Glutamatergic neuron (in vitro differentiated cells): ENCODE measurements at places on chromosomes 2 and 18. TPM values are rescaled to one million over a fixed set of nuclear protein-coding genes. Genes with fewer than 3 reads are reported as not detected.

- H3K36me3 ChIP-seq = peaks cover 7% of the 10 kb centered on the region
- H3K4me3 ChIP-seq = no peak overlapping the region
- no peaks in the 10 kb centered on the region for H3K4me1 ChIP-seq
- DNase-seq = no peak
- no peaks in the 10 kb centered on the region for H3K27me3 ChIP-seq
- no peak overlapping the region for H3K27ac ChIP-seq
These were observed 186.9 kb downstream of the ASB1 start for GRCh38 chr2:238613610-238614009.

GRCh38 chr2:236073246-236073645, 94.9 kb downstream of the GBX2 start:
- no peak overlapping the region for H3K27ac ChIP-seq
- H3K36me3 ChIP-seq = no peaks in the 10 kb centered on the region
- H3K4me3 ChIP-seq = no peak overlapping the region
- DNase-seq = no peak
- H3K27me3 ChIP-seq = peaks cover 8% of the 10 kb centered on the region
- H3K4me1 ChIP-seq = peaks cover 11% of the 10 kb centered on the region

DNA sequence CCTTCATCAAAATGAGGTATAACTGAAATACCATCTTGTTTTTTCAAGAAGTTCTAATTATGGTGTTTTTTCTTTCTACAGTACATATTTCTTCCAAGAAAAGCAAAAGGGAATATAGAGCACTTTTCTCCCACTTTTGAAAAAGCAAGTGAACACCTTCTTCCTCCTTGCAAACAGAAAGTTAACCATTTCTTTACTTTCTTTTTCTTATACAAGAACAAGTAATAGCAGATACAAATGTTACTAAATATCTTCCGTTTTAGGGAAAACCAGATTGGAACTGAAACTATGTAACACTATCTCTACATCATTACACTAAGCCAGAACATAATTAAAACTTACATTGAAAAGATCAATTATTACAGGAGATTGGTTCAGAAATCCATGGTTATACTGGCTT, 44.0 kb downstream of the COBLL1 start:
- H3K36me3 ChIP-seq = no peaks in the 10 kb centered on the region
- H3K27me3 ChIP-seq = no peaks in the 10 kb centered on the region
- H3K27ac ChIP-seq = no peak overlapping the region

- H3K36me3 ChIP-seq = peaks cover 5% of the 10 kb centered on the region
- H3K27ac ChIP-seq = no peak overlapping the region
- no peak for DNase-seq
- H3K27me3 ChIP-seq = no peaks in the 10 kb centered on the region
- H3K4me1 ChIP-seq = peaks cover 16% of the 10 kb centered on the region
These were observed 119.5 kb downstream of the LIPG start for GRCh38 chr18:49681387-49681786.

- DNase-seq = peak; percentile 83
- peak within 1 kb of the TSS; percentile 92 for H3K4me3 ChIP-seq
- peaks cover 20% of the 10 kb centered on the region for H3K27me3 ChIP-seq
- peaks cover 11% of the 10 kb centered on the region for H3K4me1 ChIP-seq
- H3K27ac ChIP-seq = peak within 1 kb of the TSS; percentile 89
These were observed at the start of gene TGIF1 for GRCh38 chr18:3450012-3450798. Gene TGIF1, plus strand, starts transcription at chr18:3450172. Its CDS starts 318 bp downstream, at chr18:3450490.

DNA sequence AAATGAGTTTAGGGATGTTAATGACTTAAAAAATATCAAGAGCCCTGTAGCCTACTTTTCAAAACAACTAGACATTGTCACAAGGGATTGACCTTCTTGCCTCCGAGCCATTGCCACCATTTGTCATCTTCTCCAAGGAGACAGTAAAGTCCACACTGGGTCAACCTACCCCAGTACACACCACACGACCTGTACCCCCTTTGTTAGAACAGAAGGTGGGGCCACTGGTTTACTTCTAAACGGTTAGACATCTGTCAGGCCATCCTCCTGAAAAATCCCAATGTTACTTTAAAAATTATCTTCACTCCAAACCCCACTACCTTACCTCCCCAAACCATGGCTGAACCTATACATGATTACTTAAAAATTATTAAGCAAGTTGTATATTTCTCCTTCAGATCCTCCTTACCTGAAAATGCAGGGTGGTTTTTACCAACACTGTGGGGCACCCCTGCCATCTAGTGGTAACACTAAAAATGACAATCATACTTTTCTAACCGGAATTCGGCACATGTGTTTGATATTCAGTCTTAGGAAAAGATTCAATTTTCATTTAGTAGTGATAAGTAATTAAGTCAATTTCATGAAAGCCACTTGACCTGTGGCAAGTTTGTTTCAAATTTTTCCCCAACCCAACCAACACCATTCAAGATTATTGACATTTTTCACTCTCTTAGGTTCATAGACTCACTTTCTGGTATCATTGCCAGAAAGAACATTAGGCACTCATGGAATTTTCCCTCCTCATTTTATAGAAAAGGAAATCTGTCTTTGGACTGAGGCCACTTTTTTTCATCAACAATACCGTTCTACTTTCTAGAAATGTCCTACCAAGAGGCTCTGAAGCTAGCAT, 265.3 kb upstream of the PKDCC start:
- no peaks in the 10 kb centered on the region for H3K36me3 ChIP-seq
- DNase-seq = peak; percentile 18
- H3K27me3 ChIP-seq = peaks cover 2% of the 10 kb centered on the region
- H3K27ac ChIP-seq = no peak overlapping the region
- peaks cover 2% of the 10 kb centered on the region for H3K4me1 ChIP-seq
- H3K4me3 ChIP-seq = no peak overlapping the region

DNA sequence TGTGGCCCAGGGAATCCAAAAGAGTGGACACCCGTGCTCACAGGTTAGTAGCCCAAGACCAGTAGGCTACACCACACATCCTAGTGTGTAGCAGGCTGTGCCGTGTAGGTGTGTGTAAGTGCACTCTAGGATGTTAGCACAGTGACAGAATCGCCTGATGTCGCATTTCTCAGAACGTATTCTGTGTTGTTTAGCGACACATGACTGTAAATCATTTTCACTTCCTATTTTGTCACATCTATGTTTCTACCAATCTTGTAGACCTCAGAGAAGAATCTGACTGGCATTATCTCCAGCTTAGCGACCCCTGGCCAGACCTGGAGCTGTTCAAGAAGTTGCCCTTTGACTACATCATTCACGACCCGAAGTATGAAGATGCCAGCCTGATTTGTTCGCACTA, 45.1 kb downstream of the NTSR2 start:
- H3K4me1 ChIP-seq = no peaks in the 10 kb centered on the region
- no peak for DNase-seq
- peaks cover 1% of the 10 kb centered on the region for H3K27me3 ChIP-seq
- H3K4me3 ChIP-seq = no peak overlapping the region
- peaks cover 37% of the 10 kb centered on the region for H3K36me3 ChIP-seq
- no peak overlapping the region for H3K27ac ChIP-seq

DNA sequence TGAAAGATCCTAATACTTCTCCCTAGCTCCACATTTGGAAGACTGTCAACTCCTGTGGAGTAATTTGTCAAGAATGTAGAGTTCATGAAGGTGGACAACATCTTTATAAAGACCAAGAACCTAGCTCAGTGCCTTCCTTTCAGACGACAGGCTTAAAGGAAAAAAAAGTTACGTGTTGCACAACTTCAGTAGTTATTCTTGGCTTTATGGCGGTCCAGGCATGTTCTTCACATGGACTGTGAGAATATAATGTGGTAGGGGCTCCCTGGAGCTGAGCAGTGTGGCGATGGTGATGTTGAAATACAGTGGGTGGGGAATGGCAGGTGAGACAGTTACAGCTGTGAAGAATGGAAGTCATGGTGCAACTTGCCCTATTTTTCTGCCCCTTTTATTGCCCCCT, 3.9 kb downstream of the TAF1B start:
- H3K27ac ChIP-seq = no peak overlapping the region
- no peak overlapping the region for H3K4me3 ChIP-seq

DNA sequence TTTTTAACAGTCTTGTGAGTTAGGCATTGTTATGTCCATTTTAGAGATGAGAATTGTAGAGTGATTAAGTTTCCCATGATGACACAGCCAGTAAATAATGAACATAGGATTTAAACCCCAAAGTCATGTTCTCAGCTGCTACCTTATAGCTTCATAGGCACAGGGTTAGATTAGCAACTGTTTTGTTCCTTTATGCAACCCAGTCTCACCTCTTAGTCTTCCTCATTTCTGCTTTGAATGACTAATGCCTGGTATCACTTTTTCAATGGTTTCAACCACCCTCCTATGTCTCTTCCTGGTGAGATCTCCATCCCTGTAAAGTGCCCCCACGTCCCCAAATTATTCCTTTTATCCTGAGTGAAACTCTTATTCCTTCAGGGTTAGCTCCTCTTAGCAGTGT, 44.3 kb downstream of the MFSD6 start:
- no peak overlapping the region for H3K4me3 ChIP-seq
- H3K4me1 ChIP-seq = no peaks in the 10 kb centered on the region
- H3K27me3 ChIP-seq = peaks cover 2% of the 10 kb centered on the region
- no peak overlapping the region for H3K27ac ChIP-seq

- H3K4me1 ChIP-seq = peaks cover 2% of the 10 kb centered on the region
- H3K27ac ChIP-seq = no peak overlapping the region
- no peak for DNase-seq
- H3K27me3 ChIP-seq = no peaks in the 10 kb centered on the region
- H3K36me3 ChIP-seq = peaks cover 5% of the 10 kb centered on the region
These were observed 24.8 kb upstream of the TBC1D8 start for GRCh38 chr2:101175991-101176390.

GRCh38 chr2:194363878-194364277, 1293.1 kb upstream of the SLC39A10 start:
- no peak overlapping the region for H3K4me3 ChIP-seq
- peaks cover 1% of the 10 kb centered on the region for H3K27me3 ChIP-seq
- peaks cover 9% of the 10 kb centered on the region for H3K36me3 ChIP-seq
- DNase-seq = no peak
- H3K4me1 ChIP-seq = peaks cover 2% of the 10 kb centered on the region
- no peak overlapping the region for H3K27ac ChIP-seq

GRCh38 chr2:213098612-213099011, 52.8 kb downstream of the IKZF2 start:
- H3K4me3 ChIP-seq = no peak overlapping the region
- no peaks in the 10 kb centered on the region for H3K4me1 ChIP-seq
- H3K36me3 ChIP-seq = no peaks in the 10 kb centered on the region
- DNase-seq = no peak
- no peaks in the 10 kb centered on the region for H3K27me3 ChIP-seq

GRCh38 chr2:207283356-207283755, 117.6 kb upstream of the KLF7 start:
- no peak for DNase-seq
- no peaks in the 10 kb centered on the region for H3K36me3 ChIP-seq
- no peaks in the 10 kb centered on the region for H3K27me3 ChIP-seq
- H3K27ac ChIP-seq = no peak overlapping the region

GRCh38 chr2:205845446-205845845, 163.1 kb downstream of the NRP2 start:
- no peaks in the 10 kb centered on the region for H3K27me3 ChIP-seq
- H3K4me1 ChIP-seq = peaks cover 2% of the 10 kb centered on the region
- no peak overlapping the region for H3K27ac ChIP-seq
- H3K36me3 ChIP-seq = no peaks in the 10 kb centered on the region
- DNase-seq = no peak
- H3K4me3 ChIP-seq = no peak overlapping the region

DNA sequence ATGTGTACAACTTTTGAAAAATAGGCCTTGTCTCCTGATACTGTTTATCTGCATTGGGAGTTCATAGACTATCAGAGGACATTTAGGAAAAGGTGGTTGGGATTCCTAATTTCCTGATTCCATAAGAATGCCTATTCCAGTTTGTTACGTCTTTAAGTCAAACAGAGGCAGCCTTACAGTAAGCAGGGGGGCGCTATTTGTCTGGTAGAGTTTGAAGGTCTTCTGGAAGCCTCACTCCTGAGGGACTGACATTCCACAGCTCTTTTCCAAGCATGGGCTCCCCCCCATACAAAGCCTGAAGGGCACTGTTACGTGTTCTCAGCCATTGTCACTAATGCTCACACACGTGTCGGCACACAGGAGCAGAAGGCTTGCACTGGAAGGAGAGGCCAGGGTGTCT, 154.3 kb downstream of the PTGR3 start:
- H3K4me1 ChIP-seq = peaks cover 6% of the 10 kb centered on the region
- no peak overlapping the region for H3K27ac ChIP-seq
- H3K4me3 ChIP-seq = no peak overlapping the region
- DNase-seq = no peak
- peaks cover 4% of the 10 kb centered on the region for H3K27me3 ChIP-seq

DNA sequence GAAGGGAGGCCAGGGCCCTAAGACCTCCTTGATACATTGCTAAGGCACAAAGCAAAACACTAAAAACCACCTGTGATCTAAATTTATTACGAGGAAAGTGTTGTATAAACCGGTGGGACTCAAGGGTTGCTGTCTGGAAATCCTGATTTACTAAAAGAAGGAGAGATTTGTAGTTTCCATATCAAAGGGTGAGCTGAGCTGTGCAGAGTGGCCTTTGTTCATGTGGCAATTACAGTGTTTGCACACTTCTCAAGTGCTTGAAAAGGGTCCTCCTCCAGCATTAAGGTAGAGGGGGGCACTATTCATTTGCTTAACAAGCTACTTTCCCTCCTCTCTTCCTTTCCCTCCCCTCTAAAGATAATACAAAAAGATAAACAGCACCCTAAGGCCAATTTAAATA, 30.5 kb upstream of the ITGA4 start:
- H3K27ac ChIP-seq = no peak overlapping the region
- H3K4me1 ChIP-seq = peaks cover 4% of the 10 kb centered on the region
- H3K27me3 ChIP-seq = no peaks in the 10 kb centered on the region
- H3K36me3 ChIP-seq = no peaks in the 10 kb centered on the region
- H3K4me3 ChIP-seq = no peak overlapping the region

DNA sequence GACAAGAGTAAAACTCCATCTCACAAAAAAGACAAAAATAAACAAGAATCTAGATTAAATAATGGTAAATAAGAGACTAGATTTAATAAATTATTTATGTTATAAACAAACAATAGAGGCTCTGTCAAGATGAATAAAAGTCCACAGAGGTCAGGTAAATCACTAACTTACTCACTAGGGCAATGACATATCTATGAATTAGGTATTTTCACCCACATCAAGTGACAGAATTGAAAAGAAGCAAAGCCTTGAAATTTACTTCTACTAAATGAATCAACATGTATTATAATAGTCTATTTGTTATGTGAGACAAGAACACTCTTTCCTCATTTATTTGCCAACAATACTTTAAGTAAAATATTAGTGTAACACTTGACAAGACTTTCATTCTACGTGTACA, 41.7 kb downstream of the FBXO11 start:
- peaks cover 12% of the 10 kb centered on the region for H3K4me1 ChIP-seq
- no peaks in the 10 kb centered on the region for H3K27me3 ChIP-seq
- H3K27ac ChIP-seq = no peak overlapping the region
- DNase-seq = no peak

The PDE11A gene
- 0.27 TPM for total RNA-seq

The RPRM gene
- total RNA-seq = 95.9 TPM

The HOXD13 gene
- 0.17 TPM for total RNA-seq

The ASAP2 gene
- total RNA-seq = 49.6 TPM

The KLHL14 gene
- not detected for total RNA-seq

The CFC1 gene
- 1.8 TPM for total RNA-seq
